ENCODE measurements at places on chromosomes 5 and 9.

DNA sequence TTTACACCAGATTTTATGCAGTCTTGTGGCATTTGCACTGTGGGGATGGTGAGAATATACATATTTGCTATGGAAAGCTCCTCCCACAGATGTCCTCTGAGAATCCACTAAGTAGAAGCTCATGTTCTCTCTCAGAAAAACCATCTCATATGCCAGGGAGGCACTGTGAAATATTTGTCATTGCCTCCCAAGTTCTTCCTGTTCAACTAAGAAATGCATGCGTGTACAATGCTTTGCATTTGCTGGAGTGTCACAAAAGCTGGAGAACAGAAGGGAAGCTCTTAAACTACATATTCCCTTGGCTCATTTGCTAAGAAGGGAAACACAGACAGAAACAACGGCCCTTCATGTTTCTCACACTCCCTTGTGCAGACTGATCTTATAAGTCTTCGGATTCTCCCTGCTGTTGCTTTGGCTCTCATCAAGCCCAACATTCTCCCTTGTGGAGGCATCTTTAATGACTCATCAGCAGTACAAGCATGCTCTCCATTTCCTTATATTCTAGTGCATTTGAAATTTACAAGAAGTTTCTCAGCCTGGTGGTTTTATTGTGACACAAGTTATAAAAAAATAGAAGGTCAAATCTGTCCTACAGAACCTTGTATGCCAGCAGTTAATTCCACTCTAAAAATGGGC is 220.6 kb downstream of the TRIM36 start:
- DNase-seq, result no peak

- DNase-seq, result peak; percentile 46
Measured at GRCh38 chr5:87268126-87268969, 665 bp downstream of the RASA1 start.

DNA sequence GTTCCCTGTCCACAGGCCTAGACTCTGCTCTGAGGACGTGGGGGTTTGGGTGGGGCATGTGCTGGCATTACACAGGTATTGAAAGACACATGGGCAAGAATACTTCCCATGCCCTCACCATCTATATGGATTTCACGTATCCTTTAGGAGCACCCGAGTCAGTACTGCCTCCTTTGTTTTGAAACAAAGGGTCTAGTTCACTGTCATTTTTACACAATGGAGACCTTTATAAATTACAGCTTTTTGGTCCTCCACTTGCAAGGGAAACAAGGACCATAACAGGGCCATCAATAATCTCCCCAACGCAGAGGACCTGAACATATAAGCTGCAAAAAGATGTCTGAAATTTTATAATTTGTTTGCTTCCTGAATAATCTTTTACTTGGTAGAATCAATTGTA is 24.9 kb upstream of the CRHBP start:
- DNase-seq, result no peak

DNA sequence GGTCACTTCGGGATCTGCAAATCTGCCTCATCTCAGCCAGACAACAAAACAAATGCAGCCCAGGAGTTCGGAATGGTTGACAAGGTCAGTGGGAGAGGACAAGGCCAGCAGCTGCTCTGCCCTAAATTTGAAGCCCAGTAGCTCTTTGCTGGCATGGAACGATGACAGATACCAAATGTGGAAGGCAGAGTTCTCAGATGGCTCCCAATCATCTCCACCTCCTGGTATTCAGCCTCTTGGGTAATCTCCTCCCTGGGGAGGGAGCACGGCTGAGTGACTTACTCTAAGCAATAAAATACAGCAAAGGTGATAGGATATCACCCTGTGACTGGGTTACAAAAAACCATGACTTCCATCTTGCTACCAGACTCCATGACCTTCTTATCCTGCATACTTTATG is 172.8 kb downstream of the ENTREP1 start:
- DNase-seq, result no peak

DNA sequence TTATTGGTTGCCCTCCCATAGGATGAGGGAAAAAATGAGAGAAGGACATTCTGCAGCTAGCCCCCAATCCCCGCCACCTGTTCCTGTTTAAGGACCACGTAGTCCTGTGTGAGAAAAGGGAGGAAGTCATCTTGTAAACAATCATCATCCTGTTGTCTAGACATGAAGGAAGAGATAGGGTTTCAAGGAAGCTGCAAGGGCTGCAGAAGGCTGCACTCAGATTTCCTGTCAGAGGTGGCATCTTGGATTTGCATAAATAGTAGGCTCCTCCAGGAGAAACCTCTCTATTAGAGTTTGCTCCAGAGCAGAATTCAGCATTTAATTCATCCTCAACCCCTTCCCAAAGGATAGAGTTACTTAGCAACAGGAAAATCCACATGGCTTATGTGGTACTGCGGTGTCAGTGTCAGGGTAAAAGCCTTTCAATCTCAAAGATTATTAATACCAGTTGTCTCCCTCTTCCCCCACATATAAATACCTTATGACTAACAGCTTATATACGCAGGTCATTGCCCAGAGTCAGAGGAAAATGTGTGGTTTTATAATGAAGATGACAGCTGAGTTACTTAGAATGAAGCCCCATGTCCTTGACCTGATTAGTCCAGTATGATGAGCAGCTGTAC is 4.6 kb upstream of the DNAJC18 start:
- DNase-seq, result no peak

DNA sequence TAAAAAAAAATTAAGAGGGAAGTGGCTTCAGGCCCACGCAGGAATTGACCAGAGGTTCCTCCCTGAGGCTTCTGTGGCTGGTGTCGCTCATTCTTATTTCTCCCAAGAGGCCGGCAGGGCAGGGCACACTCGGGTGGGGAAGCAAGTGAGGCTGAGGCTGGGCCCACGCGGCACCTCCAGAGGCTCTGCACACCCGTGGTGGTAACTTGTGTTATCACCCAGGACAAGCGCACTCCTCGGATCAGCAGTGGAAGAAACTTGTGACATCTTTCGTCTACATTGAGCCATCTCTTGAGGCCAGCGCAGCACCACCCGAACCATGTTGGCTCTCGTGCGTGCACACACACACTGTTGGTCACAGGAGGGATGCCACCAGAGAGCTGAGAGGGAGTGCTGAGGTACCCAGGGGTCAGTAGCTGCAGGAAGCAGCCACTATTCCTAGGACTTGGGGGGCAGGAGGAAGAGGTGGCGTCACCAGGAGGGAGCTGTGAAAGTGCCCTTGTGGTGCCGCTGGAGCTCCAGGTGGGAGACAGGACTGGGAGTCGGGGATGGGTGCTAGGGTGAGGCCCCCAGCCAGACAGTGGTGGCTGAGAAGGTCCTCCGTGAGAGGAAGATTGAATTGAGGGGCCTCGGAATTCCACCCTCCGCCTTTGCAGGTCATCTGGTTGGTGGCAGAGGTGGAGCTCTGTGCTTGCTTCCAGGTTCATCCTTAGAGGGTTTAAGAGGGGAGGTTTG is 6.4 kb downstream of the NDUFS6 start:
- DNase-seq, result no peak

- no peak for DNase-seq
Measured at GRCh38 chr5:121285801-121286521, 565.7 kb upstream of the FTMT start.

GRCh38 chr5:115413651-115414050 is 117.2 kb upstream of the CCDC112 start:
- no peak for DNase-seq

DNA sequence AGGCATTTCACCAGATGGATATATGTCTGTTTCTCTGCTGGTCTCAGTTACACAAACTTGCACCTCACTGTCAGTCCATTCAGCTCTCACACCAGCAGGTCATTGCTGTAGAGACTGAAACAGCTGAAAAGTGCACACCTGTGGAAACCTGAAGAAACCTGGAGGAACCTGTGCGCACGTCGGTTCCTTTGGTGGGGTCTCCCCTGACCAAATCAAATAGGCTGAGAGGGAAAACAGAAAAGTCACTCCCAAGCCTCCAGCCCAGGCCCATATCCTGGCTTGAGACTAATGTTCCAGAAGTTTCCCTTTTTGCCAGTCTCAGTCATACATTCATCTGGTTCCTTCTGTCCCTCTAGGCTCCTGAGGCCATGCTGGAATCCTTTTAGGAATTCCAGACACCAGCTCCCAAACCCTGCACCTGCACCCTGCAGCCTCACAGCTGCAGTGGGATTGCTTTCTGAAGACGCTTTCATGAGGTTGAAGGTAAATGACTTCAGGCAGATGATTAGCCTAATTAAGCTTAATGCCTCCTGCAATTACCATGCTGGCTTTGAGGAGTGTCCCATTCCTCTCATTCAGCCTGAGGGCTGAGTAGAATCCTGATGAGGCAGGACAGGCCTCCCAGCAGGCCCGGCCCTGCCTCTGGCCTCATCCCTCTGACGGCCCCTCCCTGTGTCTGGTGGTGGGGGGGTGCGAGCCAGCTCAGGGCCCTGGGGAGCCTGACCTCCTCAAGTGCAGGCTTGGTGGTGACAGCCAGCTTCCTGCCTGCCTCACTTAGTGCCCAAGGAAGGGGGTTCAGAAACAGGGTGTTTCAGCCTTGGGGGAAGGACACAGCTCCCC is 24.3 kb upstream of the CXCL14 start:
- no peak for DNase-seq

DNA sequence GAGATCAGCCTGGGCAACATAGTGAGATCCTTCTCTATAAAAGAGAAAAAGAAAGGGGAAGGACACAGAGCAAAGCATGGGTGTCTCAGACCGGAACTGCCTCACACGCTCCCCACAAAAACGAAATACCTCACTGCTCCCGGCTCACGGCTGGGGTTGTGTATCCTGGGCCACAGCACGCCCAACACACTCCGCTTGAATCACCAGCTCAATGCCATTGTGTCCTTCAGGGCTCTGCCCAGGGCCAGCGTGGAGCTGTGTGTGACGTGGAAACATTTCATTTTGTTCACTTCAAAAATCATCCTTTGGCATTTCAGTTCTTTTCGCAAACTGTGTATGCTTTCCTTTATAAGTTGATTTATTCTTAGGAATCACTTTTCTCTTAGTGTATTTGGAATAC is 279.5 kb downstream of the IRX1 start:
- no peak for DNase-seq

- no peak for DNase-seq
Measured at GRCh38 chr5:153625826-153626354, 135.4 kb downstream of the GRIA1 start.

DNA sequence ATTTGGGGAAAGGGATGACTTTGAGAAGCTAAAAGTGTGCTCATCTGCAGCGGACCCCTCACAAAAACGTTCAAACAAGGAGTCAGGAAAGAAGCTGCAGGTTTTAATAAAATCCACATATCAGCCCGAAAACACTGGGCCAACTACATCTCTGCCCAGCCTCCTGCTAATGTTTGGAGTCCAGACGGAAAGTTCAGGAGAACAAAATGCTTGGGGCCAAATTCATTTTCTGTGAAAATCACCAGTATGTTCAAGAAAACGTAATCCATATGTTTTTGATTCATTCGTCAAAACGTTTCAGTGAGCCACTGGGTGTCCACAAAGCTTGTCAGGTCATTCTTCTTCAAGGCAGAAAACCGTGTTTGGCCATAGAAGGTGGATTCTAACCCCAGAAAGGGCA is 87.5 kb upstream of the GAS1 start:
- no peak for DNase-seq

DNA sequence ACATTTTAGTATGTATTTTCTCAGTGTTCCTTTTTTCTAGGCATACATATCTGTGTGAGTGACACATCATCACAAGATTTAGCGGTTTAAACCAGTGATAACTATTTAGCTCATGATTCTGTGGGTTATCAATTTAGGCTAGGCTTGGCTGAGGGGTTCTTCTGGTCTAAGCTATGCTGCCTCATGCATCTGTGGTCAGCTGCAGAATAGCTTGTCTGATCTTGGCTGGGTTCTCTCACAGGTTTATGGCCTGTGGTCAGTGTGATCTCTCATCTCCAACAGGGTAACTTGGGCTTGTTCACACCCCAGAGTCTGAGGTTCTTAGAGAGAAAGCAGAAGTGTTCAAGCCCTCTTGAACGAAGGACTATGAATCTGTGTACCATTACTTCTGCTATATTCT is 363.3 kb downstream of the KDM4C start:
- no peak for DNase-seq

GRCh38 chr5:74082512-74083055 is 456.6 kb downstream of the ARHGEF28 start:
- DNase-seq, result no peak

- DNase-seq, result no peak
Measured at GRCh38 chr9:128003966-128004604, 23.3 kb upstream of the EEIG1 start.

DNA sequence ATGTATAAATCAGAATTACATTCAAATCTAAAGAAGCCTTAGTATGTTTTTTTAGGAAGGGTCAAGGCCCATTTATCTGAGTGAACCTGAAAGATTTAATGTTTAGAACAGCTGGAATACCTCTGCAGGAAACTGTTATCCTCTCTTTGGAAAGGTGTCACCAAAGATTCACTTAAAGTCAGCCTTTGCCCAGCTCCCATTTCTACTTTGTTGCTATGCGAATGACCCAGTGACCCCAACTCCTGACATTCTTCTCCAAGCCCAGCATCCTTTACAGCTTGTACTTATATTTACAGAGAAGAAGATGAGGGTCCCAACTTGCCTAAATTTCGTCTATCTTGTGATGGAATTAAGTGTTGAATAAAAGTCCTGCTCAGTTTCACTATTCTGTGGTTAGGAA is 1198.6 kb downstream of the CDH12 start:
- no peak for DNase-seq

- DNase-seq, result peak; percentile 55
Measured at GRCh38 chr5:176573564-176574296, 24.6 kb downstream of the CDHR2 start.
